ENCODE measurements at places on chromosomes 7 and 10.

DNA sequence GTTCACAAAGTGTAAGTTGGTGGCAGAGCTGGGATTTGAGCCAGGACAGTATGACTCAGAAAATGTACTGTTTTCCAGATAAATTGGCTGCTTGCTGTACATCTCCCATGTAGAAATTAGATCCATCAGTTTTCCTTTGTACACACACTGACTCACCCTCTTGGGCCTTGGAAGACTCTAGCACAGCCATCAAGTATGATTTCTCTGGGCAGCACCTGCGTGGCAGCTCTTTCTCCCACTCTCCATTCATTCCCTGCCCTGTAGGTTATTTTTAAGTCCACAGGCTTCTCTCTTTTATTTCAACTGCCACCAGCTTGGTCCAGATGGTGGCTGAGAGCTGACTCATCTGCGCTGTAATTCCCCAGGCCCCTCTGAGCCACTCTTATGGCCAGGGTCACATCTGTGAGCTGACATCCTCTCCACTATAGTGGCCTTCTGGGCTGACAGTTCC, 28.3 kb upstream of the SDK1 start:
- no peak for DNase-seq

- DNase-seq: no peak
These were observed 497.5 kb upstream of the ZMIZ1 start for GRCh38 chr10:78571286-78571685.

DNA sequence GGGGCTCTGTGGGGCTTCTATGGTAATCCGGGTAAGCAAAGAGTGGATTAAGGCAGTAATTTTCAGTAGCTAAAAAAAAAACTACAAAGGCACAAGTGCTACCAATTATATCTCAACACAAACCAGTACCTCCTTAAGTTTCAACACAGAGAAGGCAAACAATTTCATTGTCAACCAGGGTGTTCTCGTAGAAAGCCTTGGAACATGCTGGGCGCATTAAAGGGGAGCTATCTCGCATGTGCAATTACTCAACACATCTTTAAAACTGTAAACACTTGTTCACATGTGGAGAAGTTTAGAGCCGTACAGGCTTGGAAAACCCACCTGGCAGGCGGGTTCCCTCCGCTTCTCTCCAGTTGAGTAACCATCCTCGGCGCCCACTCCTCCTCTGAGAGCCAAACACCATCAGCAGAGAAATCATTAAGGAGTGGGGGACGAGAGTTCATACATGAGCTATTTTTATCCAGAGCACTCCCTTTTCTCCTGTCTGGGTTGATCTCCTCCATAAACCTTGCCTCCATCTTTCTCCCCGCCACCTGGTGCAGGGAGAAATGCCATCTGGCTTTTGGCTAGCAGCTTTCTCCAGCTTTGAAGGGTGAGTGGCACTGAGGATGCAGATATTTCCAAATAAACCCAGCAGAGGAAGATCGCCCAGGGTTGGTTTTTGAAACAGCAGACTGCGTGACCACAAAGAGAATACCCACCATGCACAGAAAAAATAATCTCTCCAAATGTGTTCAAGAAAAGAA, 287.1 kb downstream of the WDR11 start:
- DNase-seq: no peak

DNA sequence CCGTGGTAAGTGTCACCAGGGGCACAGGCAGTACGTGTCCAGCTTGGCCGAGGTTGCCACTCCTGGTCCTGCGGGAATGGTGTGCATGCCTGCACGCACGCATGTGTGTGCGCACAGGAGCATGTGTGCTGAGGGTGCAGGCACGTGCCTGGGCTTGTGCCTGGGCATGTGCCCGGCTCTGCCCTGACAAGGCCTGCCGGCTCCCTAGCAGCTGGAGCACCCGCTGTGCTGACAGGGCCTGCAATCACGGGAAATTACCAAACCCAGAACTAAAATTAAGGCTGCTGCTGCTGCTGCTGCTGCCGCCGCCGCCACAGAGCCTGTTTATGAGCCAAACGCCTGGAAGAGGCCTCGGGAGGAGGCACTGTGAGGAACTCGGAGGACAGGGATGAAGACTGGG, 28.7 kb downstream of the GHRHR start:
- DNase-seq: no peak

DNA sequence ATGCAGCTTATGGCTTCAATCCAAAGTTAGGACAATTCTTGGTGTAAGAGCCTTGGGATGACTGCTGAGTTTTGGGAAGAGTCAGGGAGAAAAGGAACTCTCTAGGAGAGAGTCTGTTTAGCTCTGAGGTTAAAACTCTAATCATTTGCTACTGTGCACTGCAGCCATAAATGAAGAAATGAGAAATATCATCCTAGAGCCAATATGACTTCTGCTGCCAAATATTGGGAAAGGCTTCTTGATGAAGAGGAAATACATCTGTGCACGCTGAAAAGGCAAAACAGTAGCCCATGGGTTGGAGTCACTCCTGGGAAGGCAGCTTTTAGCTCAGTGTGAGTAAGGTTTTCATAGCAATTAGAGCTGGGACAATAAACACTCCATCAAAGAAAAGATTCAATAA, 308.8 kb downstream of the SFMBT2 start:
- no peak for DNase-seq

- DNase-seq: no peak
These were observed 337.1 kb upstream of the FOXK1 start for GRCh38 chr7:4345004-4345403.

GRCh38 chr10:1551636-1552338, 185.5 kb downstream of the ADARB2 start:
- no peak for DNase-seq

GRCh38 chr7:28726555-28726954, 231.6 kb downstream of the TRIL start:
- DNase-seq: no peak

DNA sequence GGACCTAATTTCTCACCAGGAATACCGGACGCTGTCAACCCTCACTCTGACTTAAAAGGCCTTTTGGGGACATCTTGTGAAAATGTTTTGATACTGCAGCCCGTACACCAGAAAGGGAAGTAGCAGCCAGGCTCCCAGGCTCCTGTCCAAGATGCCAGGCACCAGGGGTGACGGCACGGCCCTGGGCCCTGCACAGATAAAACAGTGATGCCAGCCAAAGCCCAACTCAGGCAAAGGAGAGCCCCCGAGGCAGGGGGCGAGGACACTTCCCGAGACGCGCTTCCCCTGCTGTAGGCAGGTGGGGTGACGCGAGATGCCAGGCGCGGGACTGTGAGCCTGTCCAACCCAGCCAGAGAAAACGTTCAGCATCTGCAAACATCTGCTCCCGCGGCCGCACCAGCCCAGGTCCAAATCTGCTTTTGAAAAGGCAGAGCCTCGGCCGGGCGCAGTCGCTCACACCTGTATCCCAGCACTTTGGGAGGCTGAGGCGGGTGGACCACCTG, 15.7 kb downstream of the ZFAND2A start:
- DNase-seq: no peak

DNA sequence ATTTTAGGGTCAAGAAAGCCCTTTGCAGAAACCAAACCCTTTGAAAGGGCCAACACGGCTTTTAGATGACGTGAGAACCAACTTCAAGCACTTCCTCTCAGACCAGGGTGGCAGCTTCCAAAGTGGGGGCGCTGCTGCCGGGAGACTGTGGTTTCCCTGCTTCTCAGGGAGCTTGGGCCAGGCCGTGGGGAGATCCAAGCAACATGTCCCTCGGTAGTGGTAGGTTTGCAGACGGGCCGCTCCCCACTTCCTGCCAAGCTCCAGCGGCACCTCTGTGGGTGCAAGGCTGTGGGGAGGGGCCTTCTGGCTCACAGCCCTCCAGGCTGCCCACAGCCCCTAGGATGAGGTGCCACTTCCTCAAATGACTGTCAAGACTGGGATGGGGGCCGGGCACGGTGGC, 132.4 kb downstream of the FAM53B start:
- DNase-seq: no peak

- no peak for DNase-seq
These were observed 266.2 kb upstream of the SEMA3C start for GRCh38 chr7:81185072-81185471.

- DNase-seq: peak; percentile 40
These were observed 758 bp upstream of the OPTN start for GRCh38 chr10:13099144-13099665.

DNA sequence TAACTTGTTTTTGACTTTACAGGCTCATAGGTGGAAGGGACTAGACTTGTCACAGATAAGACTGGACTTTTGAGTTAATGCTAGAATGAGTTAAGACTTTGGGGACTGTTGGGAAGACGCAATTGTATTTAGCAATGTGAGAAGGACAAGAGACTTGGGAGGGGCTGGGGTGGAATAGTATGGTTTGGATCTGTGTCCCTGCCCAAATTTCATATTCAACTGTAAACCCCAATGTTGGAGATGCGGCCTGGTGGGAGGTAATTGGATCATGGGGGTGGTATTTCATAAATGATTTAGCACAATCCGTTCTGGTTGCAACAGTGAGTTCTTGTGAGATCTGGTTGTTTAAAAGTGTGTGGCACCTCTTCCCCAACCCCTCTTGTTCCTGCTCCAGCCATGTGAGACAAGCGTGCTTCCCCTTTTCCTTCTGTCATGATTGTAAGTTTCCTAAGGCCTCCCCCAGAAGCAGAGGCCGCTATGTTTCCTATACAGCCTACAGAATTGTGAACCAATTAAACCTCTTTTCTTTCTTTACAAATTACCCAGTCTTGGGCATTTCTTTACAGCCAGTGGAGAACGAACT, 22.6 kb downstream of the RNF216 start:
- DNase-seq: no peak

DNA sequence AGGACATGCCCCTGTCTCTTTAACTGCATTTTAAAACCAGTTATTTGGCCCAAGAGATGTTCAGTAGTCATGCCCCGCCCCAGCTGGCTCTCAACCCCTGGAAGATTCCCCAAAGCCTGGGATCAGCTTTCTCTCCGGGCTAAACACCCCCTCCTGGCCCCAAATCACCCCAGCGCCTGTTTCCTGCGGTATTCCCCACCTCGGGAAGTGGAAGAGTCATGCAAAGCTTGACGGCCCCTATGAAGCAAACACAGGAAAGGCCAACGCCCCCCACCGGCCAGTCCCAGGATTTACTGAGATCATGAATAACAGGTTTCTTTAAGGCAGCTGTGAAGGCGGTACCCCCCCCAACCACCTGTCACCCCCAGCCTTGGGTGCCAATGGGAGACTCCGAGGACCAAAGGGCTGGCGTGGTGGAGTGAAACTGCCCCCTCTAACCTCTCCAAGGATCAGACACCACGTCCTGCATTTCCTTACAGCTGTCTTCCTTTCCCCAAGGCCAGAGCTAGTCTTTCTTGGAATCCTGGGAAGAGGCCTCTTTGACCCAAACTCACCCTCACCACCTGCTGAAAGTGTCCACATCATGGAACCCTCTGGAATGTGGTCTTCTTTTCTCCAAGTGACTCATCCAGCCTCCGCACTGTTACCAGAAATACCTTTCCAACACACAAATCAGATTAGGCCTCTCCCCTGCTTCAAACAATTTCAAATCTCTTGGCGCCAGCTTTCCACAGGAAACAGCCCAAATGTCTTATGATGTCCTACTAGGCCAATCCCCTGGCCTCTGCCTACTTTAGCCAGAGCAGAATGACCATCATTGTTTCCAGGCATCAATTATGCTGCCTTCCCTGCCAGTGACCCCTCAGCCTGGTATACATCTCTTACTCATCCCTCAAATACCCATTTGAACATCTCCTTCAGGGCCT, 301.5 kb downstream of the ZEB1 start:
- DNase-seq: no peak

DNA sequence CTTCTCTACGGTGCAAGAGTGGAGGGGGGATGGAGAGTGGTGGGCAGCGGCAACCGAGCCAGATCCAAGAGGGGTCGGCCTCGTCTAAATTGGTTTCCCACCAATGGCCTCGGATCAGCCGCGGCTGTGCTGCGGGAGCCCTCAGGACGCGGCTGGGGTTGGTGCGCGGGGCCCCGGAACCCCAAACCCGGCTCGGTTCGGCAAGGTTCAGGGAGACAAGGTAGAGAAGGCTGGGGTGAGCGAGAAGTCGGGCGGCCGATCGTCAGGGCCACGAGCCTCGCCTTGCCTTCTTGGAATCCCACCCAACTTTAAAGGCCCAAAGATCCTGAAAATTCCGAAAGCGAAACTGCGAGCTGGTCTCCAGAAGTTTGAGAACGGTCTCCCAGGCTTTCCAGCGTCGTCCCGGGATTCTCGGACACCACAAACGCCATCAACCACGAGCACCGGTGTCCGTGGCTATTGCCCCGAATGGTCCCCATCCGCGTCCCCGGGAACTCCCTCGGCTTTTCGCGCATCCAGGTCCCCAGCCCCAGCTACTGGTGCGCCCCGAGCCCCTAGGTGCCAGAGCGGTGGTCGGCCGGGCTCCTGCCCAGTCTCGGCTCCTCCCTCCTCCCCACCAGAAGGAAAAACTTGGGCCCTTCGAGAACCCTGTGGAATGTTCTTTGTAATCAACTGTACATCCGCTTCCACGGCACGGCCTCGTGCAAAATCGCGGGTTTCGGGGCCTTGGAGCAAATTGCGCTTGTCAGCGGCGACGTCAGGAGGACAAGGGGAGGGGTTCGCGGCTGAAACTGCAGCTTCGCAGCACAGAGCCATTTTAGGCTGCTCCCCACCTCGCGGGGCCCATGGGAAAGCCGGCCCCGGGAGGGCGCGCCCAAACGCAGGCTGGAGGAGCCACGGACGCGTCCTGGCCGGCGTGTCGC, 3.2 kb downstream of the SFMBT2 start:
- DNase-seq: no peak

- peak; percentile 34 for DNase-seq
These were observed at the start of gene PRR15 for GRCh38 chr7:29563590-29564495. PRR15 (plus strand) TSS chr7:29563835; CDS start chr7:29566330, 2,495 bp downstream.

DNA sequence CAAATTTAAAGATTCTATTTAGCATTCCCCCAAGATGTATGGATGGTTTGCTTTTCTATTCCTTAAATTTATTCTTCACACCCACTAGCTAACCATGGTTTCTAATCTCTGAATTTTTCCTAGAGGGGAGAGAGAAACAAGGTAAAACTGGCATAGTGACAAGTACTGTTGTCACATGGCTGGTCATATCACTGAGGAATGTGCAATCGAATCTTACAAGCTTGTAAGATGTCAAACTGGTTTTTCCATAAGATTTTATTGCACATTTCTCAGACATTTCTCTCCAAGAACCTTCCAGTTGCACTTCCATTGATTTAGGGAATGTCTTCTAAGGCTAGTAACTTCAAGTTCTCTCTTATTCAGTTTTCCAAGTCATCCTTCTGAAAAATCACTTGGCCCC, 89.8 kb downstream of the MBL2 start:
- DNase-seq: no peak

DNA sequence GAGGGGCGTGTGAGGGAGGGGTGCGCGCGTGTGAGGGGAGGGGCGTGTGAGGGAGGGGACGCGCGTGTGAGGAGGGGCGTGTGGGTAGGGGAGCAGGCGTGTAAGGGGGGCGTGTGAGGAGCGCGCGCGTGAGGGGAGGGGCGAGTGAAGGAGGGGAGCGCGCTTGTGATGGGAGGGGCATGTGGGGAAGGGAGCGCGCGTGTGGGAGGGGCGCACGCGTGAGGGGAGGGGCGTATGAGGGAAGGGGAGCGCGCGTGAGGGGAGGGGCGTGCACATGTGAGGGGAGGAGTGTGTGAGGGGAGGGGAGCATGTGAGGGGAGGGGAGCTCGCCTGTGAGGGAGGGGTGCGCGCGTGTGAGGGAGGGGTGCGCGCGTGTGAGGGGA, 19.1 kb downstream of the MXI1 start:
- no peak for DNase-seq

All from renal cortex interstitium (tissue), 15 donors.